NCI-H1436 treated with DMSO at 0.1 percent for 48 hours (cell line): ENCODE measurements at places on chromosomes 1 and 21.

DNA sequence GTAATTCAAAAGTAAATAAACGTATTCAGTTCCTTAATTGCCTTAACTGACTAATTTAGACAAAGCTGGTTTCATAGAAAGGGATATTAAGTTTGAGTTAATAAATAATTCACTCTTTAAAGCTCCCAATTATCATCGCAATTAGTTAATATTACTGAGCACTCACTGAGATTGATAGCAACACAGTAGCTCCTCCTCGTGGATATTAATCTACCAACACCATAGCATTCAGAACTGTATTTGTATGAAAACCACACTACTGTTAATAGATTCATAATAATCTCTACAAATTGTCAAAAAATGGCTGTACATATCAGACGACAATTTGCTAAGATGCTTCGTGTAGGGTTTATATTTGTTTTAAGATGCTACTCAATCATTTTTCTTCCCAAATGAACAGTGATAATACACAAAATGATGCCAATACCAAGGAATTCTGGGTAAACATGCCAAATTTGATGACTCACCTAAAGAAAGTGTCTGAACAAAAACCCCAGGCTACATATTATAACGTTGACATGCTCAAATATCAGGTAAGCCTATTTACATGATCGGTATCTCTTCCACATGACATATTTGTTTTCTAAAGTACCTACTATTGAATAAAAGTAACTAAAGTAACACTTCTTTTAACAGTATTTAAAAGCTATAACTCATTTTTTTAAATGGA, 18.8 kb upstream of the DYNLT5 start:
- no peak for DNase-seq

- no peak for DNase-seq
Measured at GRCh38 chr1:197302775-197303174, 34.7 kb downstream of the CRB1 start.

GRCh38 chr1:174262349-174263241, 103.3 kb downstream of the RABGAP1L start:
- DNase-seq = no peak

GRCh38 chr1:177783051-177783450, 186.8 kb downstream of the SEC16B start:
- no peak for DNase-seq

DNA sequence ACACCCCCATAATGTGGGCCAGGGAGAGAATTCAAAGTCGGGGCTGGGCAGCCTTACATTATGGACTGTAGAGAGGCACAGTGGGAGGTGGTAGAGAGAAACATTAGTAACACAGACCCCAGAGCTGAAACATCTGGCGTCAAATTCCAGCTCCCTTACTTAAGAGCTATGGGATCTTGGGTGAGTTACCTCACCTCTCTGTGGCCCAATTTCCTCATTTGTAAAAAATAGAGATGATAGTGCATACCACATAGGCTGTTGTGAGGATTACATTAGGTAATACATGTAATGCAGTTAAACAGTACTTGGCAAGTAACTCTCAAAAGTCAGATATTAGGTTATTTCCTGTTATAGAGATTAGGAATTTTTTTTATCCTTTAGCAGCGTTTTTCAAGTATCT, 160.5 kb upstream of the KIAA0040 start:
- no peak for DNase-seq

- no peak for DNase-seq
Measured at GRCh38 chr1:210915890-210916507, 217.9 kb downstream of the KCNH1 start.

- DNase-seq = no peak
Measured at GRCh38 chr1:163085041-163085903, 16.1 kb downstream of the RGS4 start.

- DNase-seq = no peak
Measured at GRCh38 chr21:22703521-22703920, 1705.3 kb downstream of the NCAM2 start.

- DNase-seq = no peak
Measured at GRCh38 chr1:213231795-213232231, 180.8 kb downstream of the RPS6KC1 start.

GRCh38 chr1:205961991-205962820, 18.9 kb upstream of the SLC26A9 start:
- DNase-seq = no peak

DNA sequence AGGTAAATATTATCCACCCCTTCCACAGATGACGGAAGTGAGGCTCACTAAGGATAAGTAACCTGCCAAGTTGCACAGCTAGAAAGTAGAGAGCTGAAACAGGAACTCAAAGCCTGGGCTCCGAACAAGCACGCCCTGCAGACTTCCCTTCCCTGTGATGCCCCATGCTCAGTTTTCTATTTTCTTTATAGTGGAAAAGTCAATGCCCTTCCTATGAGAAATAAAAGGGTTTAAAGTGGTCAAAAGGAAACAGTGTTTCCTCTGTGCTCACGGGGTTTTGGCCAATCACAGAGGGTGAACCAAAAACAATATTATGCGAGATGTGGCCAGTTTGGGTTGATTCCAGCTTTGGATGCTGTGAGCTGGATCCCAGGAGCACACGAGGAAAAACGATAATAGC, 44.5 kb downstream of the DDR2 start:
- DNase-seq = no peak

DNA sequence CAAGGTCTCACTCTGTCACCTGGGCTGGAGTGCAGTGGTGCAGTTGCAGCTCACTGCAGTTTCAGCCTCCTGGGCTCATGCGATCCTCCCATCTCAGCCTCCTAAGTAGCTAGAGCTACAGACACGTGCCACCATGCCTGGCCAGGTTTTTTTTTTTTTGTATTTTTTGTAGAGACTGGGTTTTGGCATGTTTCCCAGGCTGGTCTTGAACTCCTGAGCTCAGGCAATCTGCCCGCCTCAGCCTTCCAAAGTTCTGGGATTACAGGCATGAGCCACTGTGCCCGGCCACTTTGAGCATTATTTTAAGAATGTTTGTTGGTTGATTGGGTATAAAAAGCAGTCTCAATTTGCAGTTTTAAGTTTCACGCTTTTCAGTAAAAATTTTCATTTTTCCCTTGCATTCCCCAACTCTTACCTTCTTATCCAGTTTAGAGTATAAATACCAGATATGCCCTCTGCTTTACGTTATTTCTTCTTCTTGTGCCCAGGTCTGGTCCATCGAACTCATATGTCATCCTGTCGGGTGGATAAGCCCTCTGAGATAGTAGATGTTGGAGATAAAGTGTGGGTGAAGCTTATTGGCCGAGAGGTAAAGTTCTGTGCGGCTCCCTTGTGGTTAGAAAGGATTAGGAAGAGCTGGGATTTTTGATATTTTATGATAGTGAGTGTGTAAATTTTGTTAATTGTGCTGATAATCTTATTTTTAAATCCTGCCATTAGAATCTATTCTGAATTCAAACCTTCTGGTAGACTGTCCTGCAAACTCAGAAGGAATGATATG, 36.0 kb downstream of the FABP3 start:
- DNase-seq = no peak

DNA sequence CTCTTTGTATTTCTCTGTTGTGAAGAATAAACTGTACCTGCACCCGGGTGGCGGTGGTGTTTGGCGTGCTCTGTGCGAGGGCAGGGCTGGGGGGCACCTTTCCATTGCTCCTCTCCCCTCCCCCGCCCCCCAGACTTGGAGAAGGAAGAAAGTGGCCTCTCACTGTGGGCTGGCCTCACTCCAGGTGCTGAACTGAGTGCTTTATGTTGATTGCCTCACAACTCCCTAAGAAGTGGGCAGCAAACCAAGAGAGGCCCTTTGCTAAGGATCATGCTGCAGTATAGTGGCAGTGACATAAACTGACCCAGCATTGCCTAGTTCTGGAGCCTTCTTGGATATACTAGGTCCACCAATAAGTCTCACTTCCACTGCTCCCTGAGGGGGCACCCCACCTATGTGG, 20.2 kb downstream of the A3GALT2 start:
- no peak for DNase-seq

DNA sequence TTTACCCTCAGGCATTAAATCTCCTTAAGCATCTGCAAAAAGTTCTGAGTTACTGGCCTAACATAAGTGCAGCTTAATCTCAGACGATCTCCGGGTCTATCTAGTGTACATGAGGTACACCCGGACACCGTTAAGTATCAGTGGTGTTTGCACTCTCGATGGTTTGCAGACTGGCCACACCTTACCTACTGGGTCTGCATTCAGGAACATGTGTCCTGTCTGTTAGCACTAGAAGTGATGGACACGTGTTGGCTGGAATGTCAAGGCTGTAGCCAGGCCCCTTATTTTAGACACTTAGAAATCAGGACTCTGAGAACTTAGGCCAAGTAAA, 783 bp upstream of the AGL start:
- DNase-seq = no peak

GRCh38 chr1:34744851-34745250, 10.0 kb upstream of the GJB5 start:
- no peak for DNase-seq

GRCh38 chr1:114756009-114756892, 1.5 kb downstream of the CSDE1 start:
- no peak for DNase-seq

GRCh38 chr1:84803604-84804003, 89.4 kb downstream of the LPAR3 start:
- no peak for DNase-seq

GRCh38 chr1:235883261-235883927, 16.7 kb upstream of the LYST start:
- no peak for DNase-seq

DNA sequence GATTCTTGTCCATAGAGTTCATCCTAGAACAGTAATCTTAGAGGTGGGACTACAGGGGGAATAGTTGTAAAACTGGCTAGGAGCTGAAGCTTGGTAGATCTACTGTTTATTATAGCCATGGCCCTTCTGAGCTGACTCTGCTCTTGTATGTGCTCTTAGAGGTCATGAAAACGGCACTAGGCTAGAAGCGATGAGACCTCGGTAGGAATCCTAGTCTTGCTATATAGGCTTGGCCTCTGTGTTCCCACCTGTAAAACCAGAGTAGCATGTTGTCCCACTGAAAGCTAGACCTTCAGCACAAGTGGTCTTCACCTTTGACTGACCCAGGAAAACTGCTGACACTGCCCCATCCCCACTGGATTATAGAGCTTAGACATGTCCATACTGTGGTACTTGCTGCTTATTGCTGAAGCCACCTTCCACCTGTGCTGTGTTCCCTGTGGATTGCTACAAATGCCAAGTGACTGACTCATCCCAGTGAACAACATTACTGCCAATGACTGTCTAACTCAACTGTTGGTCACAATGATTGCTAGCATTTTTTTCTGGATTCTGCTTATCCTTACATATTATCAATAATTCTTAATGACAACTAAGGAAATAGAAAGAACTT, 23.0 kb upstream of the PIGC start:
- DNase-seq = no peak

- no peak for DNase-seq
Measured at GRCh38 chr1:150144606-150145005, 5.1 kb upstream of the PLEKHO1 start.

GRCh38 chr1:186819126-186819525, 9.6 kb upstream of the PLA2G4A start:
- no peak for DNase-seq

DNA sequence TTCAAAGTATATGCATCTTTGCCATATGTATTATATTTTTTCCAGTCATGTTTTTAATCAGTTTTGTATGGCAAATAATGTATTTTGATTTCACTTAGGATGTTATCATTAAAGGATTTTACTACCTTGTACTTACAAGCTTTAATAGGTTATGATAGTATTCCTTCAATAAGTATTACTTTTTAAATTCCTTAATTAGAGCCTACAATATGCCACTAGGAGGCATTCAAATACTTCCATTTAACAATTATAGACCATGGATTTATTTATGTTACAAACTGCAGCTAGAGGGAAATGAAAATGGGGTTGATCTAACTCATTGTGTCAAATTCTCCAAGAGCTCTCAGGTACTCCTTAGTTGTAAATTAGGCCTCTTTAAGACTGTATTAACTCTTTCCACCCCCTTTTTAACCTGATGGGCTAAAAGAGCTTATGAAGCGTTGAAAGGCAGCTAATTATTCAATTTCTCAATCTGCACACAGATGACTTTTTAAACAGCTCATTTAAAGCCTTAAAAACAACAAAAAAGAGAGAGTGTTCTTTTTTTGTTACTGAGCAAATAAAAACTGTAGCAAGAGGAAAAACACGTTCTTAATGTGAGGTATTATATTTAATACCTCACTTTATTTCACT, 156.2 kb downstream of the DENND1B start:
- DNase-seq = peak; percentile 61

GRCh38 chr1:203557390-203557789, 63.4 kb downstream of the OPTC start:
- DNase-seq = no peak

GRCh38 chr21:42735944-42736343, 82.5 kb downstream of the PDE9A start:
- DNase-seq = no peak

DNA sequence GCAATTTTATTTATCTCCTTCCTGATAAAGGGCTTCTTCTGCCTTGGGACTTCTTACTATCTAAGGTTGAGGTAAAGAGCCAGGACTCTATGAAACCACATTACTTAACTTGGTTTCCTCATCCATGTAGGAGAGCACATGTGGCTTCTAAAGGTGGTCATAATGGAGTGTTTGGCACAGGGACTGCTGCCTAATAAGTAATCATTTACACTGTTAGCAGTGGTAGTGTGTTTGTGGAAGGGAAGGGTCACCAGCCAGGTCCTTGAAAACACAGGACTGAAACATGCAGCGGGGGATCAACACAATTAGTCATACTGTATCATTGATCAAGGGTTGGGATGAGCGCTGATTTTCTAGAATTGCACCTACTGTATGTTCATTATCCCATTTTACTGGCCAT, 59.6 kb downstream of the UCK2 start:
- no peak for DNase-seq

GRCh38 chr1:205915354-205915990, 27.8 kb downstream of the SLC26A9 start:
- no peak for DNase-seq

DNA sequence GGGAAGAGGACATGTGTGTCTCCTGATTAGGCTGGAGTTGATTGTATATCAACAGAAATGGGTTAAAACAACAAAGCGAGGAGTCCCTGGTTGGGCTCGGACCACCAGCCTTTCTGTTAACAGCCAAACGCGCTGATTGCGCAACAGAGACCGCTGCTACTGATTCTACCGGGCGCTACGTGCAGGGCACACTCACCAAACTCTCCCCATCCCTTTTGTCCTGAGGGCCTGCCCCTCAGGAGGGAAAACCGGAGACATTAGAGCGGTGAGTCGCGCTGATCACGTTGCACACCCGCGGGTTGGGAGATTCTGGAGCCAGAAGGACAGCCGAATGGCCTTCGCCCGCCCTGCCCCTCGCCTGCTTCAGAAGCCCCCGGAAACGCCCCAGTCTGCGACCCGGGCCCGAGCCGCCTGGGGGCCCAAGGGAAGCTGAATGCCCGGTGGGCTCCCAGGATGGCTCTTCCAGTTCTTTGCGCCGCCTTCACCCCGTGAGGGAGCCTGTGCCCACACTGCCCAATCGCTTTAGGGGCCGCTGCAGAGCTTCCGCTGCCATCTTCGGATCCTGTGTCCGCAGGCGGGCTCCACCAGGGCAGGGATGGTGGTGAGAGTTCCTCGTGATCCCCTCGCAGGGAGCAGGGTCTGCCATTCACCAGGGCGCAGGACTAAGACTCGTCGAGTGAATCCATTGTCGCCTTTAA, 165.4 kb upstream of the NBPF11 start:
- no peak for DNase-seq

GRCh38 chr1:7495962-7496361, 275.1 kb upstream of the VAMP3 start:
- DNase-seq = no peak
